ENCODE measurements at places on chromosomes 6 and 20.
A peak's percentile ranks its signal among the peaks of the same experiment; 100 is the strongest.

DNA sequence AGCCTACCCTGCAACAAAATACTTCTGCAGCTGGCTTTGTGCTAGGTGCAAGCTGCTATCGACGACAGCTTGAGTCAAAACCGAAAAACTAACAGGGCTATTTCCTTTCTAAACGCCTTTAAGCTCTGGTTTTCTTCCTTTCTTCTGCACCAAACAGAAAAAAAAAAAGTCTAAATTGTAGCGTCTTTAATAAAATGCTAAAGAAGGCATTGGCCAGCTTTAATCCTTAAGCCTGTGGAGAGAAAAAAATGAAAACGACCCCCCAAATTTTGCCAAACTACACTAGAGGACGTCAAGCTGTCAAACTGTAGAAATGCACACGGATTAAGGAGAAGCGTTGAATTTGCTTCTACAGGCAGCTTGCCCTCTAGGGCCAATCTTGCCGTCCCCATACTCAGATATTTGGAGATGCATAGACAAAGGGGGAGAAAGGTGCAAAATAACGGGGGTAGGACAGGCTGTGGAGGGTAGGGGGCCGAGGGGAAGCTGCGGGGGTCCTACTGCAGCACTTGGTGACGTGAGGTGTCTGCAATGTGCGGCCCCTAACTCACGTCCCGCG is 1.4 kb upstream of the NRN1 start:
- no peak for DNase-seq

GRCh38 chr6:160057080-160057479 is 64.5 kb upstream of the SLC22A1 start:
- DNase-seq, result no peak

DNA sequence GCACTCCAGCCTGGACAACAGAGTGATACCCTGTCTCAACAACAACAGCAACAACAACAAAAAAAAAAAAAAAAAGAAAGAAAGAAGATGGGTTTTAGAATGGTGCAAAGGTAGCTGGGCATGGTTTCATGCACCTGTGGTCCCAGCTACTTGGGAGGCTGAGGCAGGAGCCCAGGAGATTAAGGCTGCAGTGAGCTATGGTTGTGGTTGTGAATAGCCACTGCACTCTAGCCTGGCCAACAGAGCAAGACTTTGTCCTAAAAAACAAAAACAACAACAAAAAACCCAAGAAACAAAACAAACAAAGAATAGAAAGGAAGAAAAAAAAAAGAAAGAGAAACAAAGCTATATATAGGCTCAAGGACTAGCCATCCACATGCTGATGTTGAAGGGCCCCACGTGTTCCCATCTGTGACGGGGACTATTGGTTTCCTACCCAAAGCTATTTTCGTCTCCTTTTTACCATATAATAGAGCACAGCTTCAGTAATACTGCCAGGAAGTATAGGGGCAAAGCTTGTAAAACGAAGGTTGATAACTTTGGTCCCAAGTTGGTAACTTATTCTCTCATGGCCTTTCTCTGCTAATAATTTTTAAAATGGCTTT is 7.9 kb upstream of the EEF1E1 start:
- DNase-seq, result no peak

- no peak for DNase-seq
Measured at GRCh38 chr6:32982702-32983492, 14.5 kb downstream of the BRD2 start.

GRCh38 chr20:35774391-35774790 is 2.6 kb downstream of the PHF20 start:
- DNase-seq, result no peak

DNA sequence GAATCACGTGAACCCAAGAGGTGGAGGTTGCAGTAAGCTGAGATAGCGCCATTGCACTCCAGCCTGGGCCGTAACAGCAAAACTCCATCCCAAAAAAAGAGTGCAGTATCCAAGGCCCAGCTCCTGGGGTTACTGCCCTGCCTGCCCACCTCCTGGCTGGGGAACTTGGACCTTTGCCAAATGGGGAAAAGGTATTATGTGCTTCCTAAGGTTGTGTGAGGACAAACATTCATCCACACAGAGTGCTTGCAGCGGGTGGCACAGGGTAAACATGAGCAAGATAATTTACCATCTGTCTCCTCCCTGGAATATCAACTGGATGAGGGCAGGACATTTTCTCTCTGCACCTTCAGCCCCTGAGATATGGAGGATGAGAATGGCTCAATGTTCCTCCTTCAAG is 94.9 kb upstream of the POPDC3 start:
- no peak for DNase-seq

GRCh38 chr6:11653028-11653583 is 115.6 kb downstream of the TMEM170B start:
- peak; percentile 97 for DNase-seq

GRCh38 chr6:161584051-161584450 is 310.2 kb upstream of the AGPAT4 start:
- DNase-seq, result peak; percentile 18

- DNase-seq, result no peak
Measured at GRCh38 chr20:48455651-48456365, 372.0 kb downstream of the PREX1 start.

DNA sequence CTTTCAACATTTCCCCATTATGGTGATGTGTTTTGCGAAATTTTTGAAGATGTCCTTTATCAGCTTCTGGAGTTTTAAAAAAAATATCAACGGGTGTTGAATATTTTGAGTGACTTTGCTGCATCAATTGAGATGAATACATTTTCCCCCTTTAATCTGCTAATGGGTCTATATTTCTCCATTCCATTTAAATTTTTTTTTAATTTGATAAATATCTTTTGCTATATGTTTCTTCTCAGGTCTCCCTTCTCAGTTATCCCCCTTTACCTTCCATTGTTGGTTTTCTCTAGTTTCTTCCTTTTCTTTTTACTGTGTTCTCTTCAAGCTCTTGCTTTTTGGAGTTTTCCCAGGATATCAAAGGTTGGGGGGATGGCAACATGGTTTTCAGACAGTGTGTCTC is 1.4 kb upstream of the KIFC1 start:
- no peak for DNase-seq

DNA sequence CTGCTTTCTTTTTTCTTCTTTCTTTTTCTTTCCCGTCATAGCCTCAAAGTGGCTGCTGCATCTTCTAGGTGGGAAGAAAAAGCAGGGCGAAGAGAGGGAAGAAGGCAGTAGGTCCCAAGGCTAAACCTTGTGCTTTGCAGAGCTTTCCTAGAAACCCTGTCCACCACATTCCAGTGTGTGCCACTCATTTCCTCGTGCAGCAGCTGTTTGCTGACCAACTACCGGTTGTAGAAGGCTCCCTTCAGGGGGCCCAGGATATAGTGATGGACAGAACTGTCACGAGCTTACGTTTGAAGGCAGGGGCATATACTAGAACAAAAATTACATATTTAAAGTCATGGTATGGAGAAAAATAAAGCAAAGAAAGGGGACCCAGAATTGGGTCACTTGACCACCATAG is 103.0 kb downstream of the SASH1 start:
- peak; percentile 52 for DNase-seq

DNA sequence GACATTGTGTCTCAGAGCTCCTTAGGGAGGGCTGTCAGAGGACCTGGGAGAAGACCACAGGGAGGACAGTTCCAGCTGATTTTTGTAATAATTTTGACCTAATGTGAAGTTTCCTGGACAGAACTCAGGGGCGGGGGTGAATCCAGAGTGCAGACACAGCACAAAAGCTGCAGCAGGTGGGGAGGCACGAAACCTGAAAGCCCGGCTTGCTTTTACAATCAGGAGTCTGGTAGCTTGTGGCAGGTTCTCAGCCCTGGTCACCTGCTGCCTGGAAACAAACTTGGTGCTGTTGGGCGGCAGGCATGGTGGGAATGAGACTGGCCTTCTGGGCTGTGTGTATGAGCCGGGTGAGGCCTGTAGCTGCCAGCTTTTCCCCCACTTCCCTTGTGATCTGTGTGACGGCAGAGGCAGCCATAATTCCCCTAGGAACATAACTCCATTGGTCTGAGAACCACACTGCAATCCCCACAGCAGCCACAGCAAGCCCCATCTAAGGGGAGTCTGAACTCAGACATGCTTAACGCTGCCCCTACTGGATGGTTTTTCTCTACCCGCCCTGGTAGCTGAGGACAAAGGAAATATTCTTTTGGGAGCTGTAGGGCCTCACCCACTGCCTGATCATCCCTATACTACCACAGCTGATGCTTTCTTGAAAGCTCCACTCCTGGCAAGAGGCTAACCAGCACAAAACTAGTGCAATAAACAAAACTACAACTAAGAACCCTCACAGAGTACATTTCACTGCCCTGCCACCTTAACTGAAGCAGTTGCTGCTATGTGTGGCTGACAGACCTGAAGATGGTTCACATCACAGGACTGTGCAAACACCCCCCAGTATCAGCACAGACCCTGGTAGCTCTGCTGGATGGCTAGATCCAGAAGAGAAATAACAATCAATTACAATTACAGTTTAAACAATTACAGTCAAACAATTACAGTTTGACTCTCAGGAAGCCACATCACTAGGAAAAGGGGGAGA is 1055.1 kb upstream of the GJE1 start:
- peak; percentile 16 for DNase-seq

DNA sequence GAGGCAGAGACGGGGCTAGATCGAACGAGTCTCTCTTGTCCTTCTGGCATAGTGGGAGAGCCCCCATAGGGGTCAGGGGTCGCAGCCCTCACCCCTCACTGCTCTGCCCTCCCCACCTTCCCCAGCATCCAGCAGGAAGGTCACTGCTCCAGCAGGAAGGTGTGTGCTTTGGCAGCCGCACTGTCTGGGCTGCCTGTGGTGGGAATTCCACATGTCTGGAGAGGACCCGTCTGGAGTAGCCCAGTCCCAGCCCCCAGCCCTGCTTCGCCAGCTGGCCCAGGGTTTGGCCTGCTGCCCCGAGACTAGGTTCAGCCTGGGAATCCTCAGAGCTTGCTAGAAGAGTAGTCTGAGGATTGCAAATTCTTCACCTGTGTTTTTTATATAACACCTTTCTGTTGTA is 2.5 kb upstream of the R3HDML start:
- DNase-seq, result no peak

DNA sequence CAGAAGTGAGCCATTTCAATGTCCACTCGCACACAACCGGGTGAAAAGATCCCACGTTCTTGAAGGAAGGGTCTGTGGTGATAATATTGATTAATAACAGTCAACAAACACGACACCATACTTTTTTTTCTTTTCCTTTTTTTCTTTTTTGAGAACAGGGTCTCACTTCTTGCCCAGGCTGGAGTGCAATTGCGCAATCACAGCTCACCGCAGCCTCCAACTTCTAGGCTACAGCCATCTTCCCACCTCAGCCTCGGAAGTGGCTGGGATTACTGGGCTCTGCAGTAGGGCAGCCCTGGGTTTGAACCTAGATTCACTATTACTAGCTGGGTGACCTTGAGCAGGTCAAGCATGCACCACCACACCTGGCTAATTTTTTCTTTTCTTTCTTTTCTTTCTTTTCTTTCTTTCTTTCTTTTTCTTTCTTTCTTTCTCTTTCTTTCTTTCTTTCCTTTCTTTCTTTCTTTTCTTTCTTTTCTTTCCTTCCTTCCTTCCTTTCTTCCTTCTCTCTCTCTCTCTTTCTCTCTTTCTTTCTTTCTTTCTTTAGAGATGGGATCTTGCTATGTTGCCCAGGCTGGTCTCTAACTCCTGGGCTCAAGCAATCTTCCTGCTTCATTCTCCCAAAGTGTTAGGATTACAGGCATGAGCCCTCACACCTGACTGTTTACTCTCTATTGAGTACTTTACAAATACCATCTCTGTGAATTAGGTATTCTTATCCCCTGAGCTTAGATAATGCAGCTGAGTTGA is 123.9 kb downstream of the SNX5 start:
- no peak for DNase-seq

DNA sequence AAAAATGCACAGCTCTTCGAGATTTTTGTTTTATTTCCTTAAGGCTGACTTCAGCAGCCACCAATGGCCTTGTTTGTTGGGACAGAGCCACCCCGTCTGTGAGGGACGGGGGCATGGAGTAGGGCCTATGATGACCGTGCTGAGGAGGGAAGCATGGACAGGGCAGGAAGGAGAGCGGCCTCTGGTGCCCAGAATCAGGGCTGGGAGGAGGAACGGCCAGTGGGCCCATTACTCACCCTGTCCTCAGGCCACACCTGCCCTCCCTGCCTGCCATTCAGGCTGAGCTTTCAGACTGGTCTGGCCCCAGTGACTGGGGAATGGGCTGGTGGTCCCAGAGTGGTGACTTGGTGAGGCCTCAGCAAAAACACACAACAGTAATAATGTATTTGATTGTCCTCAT is 104.4 kb downstream of the SMOC2 start:
- DNase-seq, result no peak

DNA sequence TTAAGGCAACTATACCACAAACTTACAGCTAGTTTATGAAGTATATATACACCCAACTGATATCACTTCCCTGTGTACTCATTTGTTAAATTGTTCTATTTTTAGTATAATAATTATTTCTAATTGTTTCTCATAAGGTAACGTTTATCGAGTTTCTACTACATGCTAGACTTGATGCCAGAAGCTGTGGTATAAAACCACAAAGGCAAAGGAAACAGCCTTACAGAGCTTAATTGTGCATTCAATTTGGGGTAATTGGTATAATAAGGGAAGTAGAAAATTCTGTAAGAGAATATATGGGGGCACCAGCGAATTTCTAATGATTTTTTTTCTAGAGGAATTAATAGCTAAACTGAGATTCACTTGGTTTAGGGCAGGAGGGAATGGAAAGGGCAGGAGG is 183.9 kb downstream of the GRM1 start:
- DNase-seq, result no peak

GRCh38 chr6:142984386-142984785 is 39.4 kb upstream of the HIVEP2 start:
- no peak for DNase-seq

GRCh38 chr20:24533449-24533848 is 64.0 kb downstream of the SYNDIG1 start:
- no peak for DNase-seq

DNA sequence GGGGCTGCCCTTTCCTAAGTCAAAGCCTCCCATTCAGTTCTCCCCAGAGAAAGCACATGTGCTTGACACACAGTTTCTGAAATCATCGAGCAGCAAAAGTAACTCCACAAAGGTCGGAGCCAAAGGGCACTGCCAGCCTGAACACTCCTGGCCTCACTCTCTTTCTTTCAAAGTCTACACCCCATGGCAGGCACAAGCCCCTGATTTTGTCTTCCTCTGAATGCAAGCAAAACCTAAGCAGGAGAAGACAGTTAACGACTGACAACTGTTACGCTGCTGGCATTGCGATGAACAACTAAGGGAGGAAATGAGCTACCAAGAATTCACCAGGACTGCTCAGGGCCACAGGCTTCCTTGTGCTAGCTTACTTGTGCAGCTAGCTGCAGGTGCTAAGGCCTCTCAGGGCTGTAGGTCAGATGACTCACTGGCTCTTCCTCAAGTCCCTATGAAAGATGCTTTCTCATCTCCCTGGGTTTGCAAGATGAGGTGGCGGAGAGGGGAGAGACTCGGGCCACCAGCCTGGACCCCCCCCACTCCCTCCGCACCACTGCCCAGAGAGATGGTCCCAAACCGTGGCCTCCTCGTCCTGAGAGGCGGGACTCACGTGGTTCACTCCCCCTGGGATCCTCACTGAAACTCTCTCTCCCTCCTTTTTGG is 208.2 kb downstream of the DLL1 start:
- no peak for DNase-seq

GRCh38 chr20:31913431-31914157 is 38.3 kb downstream of the PDRG1 start:
- DNase-seq, result no peak
